ENCODE measurements at places on chromosomes 11 and 22.
A peak's percentile ranks its signal among the peaks of the same experiment; 100 is the strongest.

GRCh38 chr11:2127482-2128129 is 11.6 kb downstream of the IGF2 start:
- DNase-seq, result no peak

DNA sequence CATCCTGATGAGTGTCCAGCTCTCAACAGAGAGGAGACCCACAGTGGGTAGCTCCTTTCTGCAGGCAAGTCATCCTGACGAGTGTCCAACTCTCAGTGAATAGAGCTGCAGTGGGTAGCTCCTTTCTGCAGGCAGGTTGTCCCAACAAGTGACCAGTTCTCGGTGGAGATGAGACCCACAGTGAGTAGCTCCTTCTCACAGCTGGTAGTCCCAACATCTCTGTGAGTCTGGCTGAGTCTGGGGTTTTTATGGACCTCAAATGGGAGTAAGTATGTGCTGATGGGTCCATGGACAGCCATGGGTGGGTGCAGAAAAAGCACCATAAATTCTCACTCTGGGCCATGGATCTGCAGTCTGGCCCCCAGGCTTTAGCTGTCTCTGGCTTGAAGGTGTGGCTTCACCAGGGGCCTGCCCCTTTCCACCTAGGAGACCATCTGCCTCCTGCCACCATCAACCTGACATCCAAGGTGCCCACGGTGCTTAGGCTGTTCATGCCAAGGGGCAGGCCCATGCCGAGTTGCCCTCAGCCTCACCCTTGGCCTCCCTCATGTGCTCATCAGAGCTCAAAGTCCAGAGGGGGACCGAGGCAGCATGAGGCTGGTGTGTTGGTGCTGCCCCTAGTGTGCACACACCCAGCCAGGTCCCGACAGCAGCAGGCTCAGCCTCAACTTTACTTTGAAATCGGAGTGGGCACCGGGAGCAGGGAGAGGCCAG is 15.3 kb downstream of the NPAT start:
- no peak for DNase-seq

- DNase-seq, result no peak
These were observed 211.7 kb downstream of the C11orf91 start for GRCh38 chr11:33488971-33489370.

DNA sequence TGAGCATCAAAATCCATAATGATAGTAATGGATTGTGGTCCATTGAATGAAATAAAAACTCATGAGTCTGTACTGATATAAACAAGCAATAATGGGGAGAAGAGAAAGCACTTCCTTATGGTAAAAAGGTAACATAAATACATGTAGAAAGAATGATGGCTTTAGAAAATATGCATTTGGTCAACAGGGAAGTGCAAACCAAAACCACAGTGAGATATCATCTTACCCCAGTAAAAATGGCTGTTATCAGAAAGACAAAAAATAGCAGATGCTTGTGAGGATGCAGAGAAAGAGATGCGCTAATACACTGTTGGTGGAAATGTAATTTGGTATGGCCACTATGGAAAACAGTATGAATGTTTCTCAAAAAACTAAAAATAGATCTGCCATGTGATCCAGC is 6.9 kb upstream of the MMP20 start:
- no peak for DNase-seq

DNA sequence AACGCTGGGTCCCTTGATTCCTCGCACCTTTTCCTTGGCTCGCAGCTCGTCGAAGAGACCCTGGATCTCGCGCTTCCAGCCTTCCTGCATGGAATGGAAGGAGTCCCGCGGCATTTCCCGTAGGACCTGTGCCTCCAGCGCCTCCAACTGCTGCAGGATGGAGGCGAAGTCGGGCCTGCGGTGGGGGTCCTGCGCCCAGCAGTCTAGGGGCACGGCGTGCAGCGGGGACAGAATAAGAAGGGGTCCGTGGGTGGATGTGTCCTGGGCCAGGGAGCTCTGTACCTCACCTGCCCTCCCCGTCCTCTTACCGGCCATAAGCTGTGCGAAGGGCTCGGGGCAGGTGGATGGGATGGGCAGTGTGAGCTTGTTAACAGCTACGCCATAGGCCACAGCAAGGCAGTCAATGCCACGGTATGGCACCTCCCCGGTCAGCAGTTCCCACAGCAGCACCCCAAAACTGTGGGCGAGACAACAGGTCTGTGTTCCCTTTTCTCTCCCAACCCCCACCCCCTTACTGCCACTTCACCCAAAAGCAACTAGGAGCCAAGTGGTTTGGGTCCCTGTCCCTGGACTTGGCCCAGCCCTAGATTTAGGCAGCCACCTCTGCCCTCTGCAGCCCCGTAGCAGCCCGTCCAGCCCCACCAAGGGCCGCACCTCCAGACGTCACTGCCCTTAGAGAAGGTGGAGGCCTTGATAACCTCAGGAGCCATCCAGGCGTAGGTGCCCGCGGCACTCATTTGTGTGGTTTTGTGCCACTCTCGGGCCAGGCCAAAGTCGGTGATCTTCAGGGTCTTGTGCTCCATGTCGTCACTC is 6.2 kb downstream of the MAP3K11 start:
- DNase-seq, result no peak

GRCh38 chr22:24433828-24434470 is 6.5 kb downstream of the ADORA2A start:
- DNase-seq, result peak; percentile 24

DNA sequence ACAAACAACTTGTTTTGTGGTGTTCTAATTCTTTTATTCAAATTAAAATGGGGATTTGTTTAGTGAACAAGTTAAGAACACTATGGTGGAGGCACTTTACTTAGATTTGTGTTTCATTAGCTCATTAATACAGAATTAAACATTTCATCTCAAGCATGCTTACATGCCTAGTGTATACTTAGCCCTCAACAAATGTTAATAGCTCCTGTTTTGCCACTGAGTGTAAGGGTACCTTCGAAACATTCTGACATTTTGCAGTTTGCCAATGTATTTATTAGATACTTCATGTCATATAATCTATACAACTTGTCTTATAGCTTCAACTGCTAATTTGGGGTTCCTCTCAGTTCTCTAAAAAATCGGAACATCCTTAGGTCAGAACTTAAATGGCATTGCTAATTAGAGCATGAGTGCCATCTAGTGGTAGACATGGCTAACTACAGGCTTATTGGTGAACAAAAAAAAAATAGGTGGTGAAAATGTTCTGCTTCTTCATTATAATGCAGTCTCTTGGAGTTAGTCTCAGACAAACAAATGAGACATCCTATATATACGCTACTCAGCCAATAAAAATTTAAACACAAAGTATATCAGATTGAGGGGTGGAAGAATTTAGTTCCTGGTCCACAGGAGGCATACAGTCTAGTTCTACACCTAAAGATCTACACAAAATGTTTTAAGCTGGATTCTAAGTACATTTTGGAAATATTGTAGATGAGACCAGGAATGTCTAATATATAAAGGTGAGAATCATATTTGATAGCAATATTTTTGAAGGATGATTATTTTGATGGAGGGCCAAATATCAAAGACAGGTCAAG is 4.9 kb upstream of the CNTN5 start:
- DNase-seq, result no peak

DNA sequence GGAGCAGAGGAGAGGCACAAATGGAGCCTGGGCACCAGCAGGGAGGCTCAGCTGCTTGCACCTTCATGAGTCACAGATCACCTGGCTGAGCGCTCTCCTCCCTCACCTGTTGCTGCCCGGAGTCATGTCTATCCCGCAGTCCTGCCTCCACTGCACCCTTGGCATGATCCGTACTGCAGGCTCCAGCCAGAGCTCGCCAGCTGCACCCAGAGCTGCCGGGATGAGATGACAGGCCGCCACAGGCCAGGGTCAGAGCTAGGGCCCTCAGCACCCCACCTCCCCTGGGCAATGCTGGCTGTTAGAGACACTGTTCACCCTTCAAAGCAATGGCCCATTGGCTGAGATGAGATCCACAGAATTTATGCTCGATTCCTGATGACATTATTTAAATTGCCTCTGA is 702.8 kb downstream of the TBC1D22A start:
- no peak for DNase-seq

Data from T1000 (cell line).